Activated CD4-positive, alpha-beta T cell treated with anti-CD3 and anti-CD28 coated beads, Interleukin-2, amount 10 ng/mL, durations not matched to agents 7 days and 5 days (primary cell): ENCODE measurements at places on chromosomes 3 and 15. TPM values are rescaled to one million over a fixed set of nuclear protein-coding genes. Genes with fewer than 3 reads are reported as not detected.

- DNase-seq = no peak
Observed at GRCh38 chr3:47323431-47324277, 40.9 kb downstream of the KLHL18 start.

DNA sequence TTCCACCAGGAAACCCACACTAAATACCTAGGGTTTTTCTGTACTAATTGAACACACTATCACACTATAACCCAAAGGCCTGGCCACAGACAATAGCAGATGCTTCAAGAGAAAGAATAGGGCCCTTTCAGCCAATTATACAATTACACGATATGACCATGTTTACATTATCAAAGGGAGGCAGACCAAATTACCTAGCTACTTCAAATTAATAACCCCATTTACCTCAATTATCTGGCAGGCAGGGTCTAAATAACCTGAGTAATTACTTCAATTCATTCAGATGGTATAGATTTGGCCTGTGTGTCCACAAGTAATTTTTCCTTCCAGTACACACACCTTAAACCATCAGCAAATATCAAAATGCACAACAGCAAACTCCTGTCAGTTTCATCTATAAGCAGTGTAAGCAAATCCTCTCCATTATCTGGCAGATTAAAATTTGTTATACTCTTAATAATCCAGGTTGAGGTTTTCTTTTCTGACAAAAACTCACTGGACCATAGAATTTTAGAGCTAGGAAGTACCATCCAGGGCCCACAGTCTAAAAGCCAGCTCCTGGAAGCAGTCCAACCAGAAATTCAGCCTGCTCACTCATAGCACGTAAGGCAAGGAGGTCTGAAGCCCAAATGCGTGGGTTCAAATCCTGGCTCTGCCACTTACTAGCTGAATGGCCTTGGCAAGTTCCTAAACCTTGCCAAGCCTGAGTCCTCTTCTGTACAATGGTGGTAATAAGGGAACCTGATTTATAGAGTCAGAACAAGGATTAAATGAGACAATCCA, 51.8 kb downstream of the RFTN1 start:
- DNase-seq = no peak

- no peak for DNase-seq
Observed at GRCh38 chr3:108342837-108343486, 46.6 kb downstream of the HHLA2 start.

DNA sequence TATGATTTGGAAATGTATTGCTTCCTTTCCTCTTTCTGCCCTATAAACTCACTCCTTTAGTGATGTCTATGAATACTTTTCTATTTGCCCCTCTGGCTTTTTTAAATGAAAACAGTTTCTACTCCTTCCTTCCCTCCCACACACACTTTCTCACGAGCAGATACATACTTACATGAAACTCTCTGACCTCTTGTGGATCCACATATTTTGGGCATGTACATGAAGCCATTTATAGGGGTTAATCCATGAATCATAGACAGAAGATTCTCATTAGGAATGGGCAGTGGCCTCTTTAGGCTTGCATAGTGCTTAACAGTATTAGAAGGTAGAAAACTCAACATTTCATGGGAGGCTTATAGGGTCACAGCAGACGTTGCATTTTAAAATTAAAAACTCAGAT, 24.8 kb downstream of the ANAPC13 start:
- DNase-seq = no peak

GRCh38 chr3:10950476-10951294, 41.9 kb upstream of the SLC6A1 start:
- no peak for DNase-seq

DNA sequence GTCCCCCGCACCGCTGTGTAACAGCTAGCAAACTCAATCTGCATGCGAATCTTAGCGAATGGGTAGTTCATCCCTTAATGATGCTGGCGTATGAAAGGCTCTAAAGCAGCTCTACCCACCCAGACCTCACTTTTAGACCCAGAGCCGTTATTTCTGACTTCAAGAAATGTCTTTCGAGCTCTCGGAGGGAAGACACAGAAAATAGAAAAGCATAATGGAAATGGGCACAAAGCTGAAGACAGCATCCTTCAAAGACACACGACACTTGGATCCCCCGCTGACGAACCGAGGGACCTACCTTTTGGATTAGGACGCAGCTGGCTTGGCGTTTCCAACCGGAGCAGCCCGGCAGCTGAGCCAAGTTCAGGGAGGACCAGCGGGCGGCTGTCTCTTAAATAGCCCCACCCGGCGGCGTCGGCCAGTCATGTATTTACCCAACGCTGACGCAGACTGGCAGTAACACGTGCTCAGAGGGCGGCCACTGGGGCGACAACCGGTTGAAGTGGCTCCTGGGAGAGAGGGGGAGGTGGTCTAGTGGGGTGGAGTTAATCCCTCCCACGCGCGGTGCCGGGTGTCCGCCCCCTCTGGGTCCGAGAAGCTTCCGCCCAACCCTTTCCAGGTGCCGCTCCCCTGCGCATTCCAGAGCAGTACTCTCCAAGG, 1.5 kb downstream of the CCK start:
- DNase-seq = no peak

GRCh38 chr3:58337190-58337589, 4.5 kb downstream of the PXK start:
- no peak for DNase-seq

CPA3 gene
- not detected for total RNA-seq

LCTL gene
- total RNA-seq = not detected
